ENCODE measurements at places on chromosomes 16 and 17.

GRCh38 chr16:88857728-88858339 is 907 bp downstream of the TRAPPC2L start:
- no peak for DNase-seq

GRCh38 chr17:78973792-78974520 is 5.8 kb downstream of the LGALS3BP start:
- DNase-seq: no peak

GRCh38 chr17:58666858-58667267 is 25.0 kb downstream of the TEX14 start:
- DNase-seq: no peak

DNA sequence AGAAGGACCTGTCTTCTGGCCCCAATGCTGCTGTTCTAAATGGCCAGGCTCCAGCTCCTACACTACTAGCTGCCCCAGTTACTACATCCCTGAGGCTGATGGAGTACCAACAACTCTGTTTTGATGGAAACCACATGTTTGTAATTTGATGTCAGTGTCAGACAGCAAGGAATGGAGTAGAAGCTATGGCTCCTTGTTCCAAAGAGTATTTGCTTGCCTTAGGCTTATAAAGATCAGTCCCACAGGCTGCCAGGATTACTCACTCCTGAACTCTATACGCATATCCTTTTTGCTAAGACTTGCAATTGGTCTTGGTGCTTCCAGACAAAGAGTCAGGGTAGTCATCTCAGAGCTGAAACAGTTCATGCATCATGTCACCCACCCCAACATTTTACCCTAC is 139.6 kb downstream of the HS3ST3A1 start:
- no peak for DNase-seq

DNA sequence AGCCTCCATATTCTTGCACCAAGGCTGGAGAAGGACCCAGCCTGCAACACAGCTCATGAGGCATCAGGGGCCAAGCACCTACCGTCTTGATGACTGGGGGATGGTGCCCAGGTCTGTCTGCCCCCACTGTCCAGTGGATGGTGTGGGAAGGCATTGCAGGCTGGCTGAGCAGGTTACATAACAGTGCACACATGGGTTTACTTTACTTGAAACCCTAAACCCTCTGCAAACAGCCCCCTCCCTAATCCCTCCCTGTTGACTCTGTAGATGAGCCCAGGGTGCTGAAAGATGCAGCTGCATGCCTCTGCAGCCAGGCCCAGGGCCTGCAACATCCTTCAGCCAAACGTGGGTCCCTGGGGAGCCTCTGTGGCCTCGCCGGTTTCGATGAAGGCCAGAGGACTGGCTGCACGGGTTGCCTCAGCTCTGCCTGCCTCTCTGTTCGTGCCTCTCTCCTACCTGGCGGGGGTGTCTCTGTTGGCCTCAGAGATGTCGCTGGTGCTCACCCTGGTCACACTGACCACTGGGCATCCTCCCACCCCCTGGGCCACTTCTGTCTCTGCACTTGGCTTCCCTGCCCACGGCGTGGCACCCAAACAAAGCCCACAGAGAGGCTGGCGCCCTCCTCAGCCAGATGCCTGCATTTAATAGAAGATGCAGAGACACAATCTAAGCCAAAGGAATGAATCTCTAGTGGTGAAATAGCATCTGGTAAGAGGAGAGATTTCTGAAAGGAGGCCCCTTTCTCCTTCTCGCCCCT is 95.1 kb downstream of the METRNL start:
- DNase-seq: no peak

GRCh38 chr17:58376472-58377000 is 24.5 kb upstream of the SUPT4H1 start:
- no peak for DNase-seq

DNA sequence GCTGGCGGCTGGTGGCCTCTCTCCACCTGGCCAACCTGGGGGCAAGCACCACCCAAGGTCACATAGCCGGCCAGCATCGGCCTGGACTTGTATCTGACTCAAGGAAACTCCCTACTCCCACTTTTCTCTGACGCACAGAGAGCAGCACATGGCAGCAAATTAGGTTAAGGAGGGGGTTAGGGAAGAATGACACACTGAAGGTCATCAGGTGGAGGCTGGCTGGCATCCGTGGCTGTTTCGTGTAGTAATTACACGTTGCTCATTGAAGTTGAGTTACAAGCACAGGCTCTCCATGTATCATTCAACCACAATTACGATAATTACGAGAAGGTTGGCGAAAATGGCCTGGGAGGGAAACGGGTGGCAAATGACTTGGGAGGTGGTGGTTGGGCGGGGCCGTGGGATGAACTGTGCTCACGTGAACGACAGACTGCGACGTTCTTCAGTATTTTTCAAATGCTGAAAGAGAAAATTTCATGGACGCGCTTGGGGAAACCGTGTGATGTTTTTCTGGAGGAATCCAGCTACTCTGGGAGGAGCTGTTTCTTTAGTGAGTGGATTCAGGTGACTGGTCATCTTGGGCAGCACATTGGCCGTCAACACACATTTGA is 4.0 kb upstream of the METRNL start:
- DNase-seq: no peak

- DNase-seq: no peak
Observed at GRCh38 chr17:6386041-6386630, 48.8 kb downstream of the AIPL1 start.

DNA sequence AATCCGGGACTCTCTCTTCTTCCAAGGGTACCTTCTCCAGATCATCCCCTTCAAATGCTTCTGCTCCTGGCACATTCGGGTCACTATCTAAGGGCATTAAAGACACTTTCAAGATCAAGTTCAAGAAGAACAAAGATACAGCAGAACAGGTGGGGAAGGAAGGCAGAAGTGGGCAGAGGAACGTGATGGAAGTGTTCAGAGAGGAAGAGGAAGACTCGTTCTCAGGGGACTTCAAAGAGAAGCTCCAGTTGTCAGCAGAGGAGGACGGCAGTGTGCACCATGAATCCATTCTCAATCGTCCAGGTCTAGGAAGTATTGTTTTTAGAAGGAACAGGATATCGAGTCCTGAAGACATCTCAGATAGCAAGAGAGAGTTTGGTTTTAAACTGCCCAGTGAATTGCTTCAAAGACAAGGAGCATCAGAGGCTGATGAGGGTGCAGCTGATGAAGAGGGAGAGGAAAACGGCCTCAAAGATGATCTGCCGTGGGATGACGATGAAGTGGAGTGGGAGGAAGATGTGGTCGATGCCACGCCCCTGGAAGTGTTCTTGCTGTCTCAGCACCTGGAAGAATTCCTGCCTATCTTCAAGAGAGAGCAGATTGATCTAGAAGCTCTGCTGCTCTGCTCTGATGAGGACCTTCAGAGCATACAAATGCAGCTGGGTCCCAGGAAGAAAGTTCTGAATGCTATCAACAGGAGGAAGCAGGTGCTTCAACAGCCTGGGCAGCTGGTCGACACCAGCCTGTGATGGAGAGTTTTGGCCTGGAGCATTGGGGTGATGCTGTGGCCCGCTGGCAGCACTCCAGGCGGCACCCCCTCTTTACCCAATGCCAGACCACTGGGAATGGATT is 16.8 kb downstream of the ANKS4B start:
- no peak for DNase-seq

GRCh38 chr17:696369-696768 is 18.3 kb downstream of the VPS53 start:
- DNase-seq: no peak

GRCh38 chr16:87721622-87722585 is 43.9 kb downstream of the KLHDC4 start:
- no peak for DNase-seq

DNA sequence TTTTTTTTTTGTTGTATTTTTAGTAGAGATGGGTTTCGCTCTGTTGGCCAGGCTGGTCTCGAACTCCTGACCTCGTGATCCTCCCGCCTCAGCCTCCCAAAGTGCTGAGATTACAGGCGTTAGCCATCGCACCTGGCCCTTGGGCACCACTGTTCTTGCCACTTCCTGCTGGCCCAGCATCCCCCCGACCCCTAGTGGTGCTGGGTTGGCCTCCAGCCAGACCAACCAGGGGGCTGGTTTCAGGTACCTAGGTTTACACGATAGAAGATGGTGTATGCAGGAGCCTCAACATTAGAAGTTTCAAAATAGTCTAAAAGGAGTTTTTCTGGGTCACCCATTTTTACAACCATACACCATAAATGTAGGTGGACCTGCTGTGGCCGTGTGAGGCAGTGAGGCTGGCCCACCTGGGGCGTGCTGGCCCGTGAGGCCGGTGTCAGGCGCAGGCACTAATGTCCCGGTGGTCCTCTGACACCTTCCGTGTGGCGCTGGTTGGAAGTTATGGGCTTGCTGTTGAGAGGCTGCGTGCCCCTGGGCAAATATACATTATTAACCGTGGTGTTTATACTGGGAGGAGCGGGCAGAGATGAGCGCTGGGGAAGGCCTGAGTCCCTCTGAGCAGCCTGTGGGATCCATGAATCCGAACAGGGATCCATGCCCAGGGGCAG is 43.5 kb downstream of the CFAP20 start:
- no peak for DNase-seq

- DNase-seq: no peak
Observed at GRCh38 chr17:58693751-58694150, 1.3 kb downstream of the RAD51C start.
